Mesendoderm (in vitro differentiated cells): ENCODE measurements at places on chromosomes 16 and 17.
A peak's percentile ranks its signal among the peaks of the same experiment; 100 is the strongest.

DNA sequence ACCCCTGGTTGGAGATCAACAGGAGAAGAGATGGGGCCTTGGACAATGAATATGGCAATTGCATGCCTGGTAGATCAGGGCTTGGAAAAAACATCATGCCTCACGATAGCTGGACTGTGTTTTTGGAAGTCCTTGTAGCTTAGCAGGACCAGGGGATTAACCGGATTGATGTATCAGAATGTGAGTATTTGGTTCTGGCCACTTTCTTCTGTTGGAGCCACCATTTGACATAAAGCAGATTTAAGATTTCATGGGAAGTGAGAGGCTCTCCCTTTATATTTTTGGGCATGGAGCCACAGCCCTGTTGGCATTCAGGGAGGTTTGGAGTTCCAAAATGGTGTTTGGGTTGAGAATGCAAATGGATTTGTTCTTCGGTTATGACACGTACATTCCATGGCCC lies 424.7 kb upstream of the MAF start:
- DNase-seq = no peak

- no peak for DNase-seq
Measured at GRCh38 chr16:79794941-79795340, 194.4 kb upstream of the MAF start.

DNA sequence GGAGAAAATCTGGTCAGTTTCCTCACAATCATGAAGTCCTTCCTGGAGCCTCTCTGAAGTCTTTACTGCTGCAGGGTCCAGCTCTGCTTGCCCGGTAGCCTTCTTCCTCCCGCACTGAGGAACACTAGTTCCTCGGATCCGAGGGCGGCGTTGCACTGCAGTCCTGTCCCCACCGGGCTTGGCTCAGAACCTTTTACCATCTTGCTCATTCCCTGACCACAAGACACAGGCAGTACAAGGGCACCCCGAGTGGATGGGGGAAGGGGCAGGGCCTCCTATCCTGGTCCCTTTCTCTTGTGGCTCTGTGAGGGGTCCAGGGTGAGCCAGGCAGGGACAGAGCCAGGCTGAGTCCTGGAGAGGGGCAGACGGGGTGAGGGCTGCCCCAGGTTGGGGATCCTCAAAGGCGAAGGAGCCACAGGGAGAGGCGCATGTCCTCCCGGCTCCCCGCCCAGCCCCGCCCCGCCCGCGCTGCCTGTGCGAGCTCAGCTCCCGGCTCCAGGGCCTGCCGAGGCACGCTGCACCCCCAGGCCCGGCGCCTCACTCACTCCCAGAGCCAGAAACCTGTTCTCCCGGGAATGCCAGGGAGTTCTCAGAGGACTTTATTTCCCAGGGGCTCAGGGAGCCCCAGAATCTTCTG lies 1.5 kb downstream of the FOXN1 start:
- no peak for DNase-seq

GRCh38 chr16:89164436-89164835 lies 7.1 kb upstream of the CDH15 start:
- no peak for DNase-seq

DNA sequence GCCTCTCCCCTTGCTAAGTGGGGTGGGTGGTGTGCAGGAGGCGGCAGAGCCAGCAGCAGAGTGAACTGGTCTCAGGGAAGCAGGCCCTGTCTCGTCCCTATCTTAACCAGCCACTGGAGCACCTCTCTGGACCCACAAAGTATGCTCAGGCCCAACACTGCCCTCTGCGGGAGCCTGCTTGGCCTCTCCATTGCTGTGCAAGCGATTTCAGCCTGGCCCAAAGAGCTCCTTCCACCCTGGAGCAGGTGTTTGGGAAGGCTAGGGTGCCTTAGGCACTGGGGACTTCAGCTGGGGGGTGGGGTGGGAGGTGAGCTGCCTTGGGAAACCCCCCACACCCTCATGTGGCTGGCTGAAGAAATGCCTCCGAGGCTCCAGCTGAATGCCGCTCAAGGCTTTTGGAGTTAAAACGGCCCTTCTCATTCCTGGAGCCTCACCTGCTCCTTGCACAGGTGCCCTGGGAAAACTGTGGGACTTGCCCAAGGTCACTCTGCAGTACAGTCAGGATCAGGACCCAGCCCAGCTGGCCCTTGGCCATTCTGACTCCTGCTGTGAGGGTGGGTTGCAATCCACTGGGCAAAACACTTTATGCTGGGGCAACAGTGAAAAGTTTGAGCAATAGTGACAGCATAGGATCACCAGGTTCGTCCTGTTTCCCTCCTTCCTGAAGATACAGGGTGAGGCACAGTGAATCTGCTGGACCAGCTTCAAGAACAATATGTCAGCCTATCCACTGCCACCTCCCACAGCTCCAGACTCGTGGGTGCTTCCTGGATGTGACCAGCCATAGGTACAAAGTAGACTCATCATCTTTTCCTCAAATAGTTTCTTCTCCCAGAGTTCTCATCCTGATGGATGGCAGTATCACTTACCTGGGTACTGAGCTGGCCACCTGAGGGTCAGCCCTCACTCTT lies 5.9 kb upstream of the UBE2O start:
- DNase-seq = peak; percentile 86

DNA sequence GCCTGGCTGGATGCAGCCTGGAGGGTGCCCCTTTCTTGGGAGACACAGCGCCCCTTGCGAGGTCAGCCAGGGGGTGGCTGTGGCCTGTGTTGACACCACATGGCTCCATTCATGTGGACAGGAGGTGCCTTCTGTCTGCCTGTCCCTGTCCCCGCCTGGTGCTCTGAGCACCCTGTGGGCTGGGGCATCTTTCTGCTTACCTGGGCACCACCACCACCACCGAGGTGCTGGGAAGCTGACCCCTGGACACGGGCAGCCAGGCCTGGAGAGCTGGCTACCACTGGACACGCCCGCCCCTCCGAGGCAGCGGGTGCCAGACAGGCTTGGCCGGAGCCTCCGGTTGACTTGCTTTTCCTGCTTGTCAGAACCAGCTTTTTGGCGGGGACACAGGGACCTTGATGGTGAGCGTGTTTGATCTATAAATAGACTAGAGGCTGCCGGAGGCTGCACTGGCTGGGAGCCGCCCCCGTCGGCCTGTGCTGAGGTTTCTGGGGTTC lies 121.3 kb upstream of the GSE1 start:
- no peak for DNase-seq

GRCh38 chr16:22373662-22374310 lies 633 bp downstream of the CDR2 start:
- DNase-seq = peak; percentile 44

GRCh38 chr17:55437159-55437605 lies 15.5 kb upstream of the MMD start:
- peak; percentile 43 for DNase-seq

- no peak for DNase-seq
Measured at GRCh38 chr17:7818026-7818425, 16.0 kb upstream of the KDM6B start.

DNA sequence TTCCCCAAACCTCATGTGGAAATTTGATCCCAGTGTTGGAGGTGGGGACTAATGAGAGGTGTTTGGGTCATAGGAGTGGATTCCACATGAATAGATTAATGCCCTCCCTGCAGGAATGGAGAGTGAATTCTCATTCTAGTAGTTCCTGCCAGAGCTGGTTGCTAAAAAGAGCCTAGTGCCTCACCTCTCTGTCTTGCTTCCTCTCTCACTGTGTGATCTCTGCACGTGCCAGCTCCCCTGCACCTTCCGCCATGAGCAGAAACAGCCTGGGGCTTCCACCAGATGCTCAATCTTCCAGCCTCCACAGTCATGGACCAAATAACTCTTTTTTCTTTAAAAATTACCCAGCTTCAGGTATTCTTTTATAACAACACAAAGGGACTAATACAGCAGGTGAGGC lies 72.9 kb upstream of the CLEC3A start:
- no peak for DNase-seq

GRCh38 chr16:26441178-26441577 lies 625.5 kb upstream of the C16orf82 start:
- no peak for DNase-seq

DNA sequence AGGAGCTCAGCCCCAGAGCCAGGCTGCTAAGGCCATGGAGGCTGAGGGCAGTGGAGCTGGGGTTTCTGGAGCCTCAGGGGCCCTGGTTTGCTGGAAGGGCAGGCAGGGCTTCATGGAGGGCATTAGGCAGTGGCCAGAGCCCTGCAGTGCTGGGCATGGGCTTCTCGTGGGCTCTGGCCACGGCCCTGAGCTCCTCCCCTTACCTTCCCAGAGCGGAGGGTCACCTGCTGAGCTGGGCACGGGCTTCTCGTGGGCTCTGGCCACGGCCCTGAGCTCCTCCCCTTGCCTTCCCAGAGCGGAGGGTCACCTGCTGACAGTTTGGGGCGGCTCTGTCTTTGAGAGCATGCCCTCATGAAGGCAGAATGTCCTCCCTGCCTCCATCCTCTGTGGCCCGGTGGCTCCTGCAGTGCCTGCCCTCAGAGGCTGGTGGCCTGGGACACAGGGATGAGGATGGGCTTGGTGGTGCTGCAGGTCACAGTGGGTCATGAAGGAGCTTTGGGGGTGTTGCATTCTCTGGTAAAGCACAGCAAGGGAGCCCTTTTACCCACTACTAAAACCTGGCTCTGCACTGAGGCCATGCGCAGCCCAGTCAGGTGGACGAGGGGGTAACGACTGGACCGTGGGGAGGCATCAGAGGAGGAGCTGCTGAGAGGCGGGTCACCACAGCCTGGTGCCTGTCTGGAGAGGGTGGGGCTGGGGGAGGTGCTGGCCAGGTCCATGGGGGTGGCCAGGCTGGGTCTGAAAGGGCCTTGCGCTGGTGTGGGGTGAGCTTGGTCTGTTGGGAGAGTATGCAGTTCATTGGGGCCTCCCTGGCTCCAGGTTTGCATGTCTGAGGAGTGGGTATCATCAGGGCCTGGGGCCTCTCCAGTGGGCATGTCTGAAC lies 2.9 kb upstream of the RNPS1 start:
- DNase-seq = no peak

DNA sequence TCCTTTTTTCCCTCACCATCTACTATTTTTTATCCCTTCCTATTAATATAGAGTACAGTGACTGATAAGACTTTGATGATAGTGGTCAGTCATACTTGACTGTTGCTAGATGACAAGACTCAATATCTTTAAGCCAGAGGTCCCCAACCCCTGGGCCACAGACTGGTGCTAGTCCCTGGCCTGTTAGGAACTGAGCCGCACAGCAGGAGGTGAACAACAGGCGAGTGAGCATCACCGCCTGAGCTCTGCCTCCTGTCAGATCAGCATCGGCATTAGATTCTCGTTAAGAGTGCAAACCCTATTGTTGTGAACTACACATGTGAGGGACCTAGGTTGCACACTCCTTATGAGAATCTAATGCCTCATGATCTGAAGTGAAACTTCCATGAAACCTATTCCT lies 341.3 kb downstream of the BCAS3 start:
- peak; percentile 20 for DNase-seq

- peak; percentile 64 for DNase-seq
Measured at GRCh38 chr16:67663151-67663876, 2.6 kb downstream of the PARD6A start.

DNA sequence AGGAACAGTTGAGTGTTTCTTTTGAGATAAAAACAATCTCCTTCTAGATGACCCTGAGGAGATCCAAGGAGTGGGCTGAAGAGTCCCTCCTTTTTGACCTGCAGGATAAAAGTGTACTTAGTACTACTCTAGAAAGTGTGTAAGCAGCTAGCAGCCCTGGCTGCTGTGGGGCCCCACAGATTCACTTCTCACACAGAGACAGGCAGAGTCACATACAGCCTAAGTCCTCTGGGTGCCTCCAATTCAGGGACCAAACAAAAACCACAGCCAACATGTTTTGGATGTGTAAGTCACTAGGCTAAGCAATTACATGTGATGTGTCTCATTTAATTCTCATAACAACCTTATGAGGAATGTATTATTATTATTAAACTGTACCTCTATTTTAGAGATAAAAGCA lies 97.1 kb downstream of the TMEM100 start:
- no peak for DNase-seq

DNA sequence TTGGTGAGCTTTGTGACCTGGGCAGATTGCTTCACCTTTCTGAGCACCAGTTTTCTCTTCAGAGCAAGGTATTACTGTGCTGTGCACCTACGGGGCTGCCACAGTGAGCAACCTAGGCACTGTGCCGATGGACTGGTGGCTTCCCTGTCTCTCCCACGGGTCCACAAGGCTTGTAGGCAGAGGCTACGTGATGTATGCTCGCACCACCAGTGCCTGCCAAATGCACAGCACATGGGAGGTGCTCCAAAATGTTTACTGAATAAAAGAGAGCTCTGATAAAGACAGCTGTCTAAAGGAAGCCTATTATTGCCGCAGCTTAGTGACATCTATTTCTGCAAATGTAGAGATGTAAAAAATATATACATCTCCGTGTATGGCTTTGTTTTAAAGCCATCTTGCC lies 139.2 kb downstream of the CDK5R1 start:
- DNase-seq = no peak

GRCh38 chr17:59069856-59070255 lies 36.8 kb downstream of the TRIM37 start:
- no peak for DNase-seq

DNA sequence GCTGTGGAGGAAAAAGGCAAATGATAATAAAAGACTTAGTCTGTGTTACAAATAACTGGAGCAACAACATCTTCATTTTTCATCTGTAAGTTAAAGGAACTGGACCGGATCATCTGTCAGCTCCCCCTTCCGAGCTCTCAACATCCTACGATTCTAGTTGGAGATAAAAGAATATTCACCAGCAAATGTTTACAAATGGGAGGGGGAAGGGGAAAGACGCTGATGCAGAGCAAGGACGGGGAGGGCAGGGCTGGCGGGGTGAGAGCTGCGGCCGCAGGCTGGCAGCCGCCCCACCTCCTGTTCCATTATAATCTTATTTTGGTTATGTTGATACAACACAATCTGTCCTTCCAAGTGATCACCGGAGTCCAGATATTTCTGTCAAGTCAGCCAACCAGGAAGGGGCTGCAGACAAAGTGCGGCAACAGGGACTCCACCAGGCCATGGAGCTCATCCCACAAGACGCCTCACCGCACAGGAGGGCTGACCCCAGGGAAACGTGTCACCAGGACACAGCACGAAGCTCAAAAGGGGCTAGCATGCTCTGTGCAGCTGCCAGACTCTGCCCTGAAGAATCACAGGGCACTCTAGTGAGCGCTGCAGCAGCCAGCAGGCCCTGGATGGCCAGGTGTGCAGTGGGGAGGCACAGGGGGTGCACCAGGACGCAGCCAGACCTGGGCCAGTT lies 19.7 kb downstream of the FBXO31 start:
- no peak for DNase-seq

GRCh38 chr17:27380551-27380950 lies 75.7 kb upstream of the KSR1 start:
- DNase-seq = no peak

DNA sequence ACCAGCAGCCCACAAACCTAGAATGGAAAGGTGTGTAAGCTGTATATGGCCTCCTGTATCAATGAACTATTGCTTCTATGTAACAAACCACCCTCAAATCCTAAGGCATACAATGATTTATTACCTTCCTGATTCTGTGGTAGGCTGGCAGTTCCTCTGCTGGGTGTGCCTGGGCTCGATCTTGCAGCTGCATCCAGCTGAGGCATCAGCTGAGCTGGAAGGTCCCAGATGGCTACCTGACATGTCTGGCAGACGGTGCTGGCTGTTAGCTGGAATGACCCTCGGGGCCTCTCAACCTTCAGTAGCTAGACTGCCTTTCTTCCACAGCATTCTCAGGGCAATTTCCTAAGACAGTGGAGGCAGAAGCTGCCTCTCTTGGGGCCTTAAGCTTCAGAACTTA lies 152.7 kb downstream of the RAB11FIP4 start:
- no peak for DNase-seq

- DNase-seq = no peak
Measured at GRCh38 chr17:57221366-57222350, 34.7 kb upstream of the MSI2 start.
